Dorsolateral prefrontal cortex (tissue), 122 donors: ENCODE measurements at places on chromosomes 7 and 10.

DNA sequence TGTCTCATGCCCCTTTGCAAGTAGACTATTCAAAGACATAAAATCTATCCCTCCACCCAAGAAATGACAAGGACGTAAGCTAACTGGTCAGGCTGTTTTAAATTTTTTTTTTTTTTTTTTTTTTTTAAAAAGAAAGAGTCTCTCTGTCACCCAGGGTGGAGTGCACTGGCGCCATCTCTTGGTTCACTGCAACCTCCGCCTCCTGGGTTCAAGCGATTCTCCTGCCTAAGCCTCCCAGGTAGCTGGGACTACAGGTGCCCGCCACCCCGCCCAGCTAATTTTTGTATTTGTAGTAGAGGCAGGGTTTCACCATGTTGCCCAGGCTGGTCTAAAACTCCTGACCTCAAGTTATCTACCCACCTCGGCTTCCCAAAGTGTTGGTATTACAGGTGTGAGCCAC lies 11.2 kb downstream of the TRA2A start:
- DNase-seq: no peak

- DNase-seq: no peak
Observed at GRCh38 chr7:54556121-54556520, 13.9 kb downstream of the VSTM2A start.

- DNase-seq: no peak
Observed at GRCh38 chr10:10989669-10990068, 28.0 kb upstream of the CELF2 start.

- DNase-seq: no peak
Observed at GRCh38 chr10:35636956-35637355, 5.1 kb downstream of the FZD8 start.

DNA sequence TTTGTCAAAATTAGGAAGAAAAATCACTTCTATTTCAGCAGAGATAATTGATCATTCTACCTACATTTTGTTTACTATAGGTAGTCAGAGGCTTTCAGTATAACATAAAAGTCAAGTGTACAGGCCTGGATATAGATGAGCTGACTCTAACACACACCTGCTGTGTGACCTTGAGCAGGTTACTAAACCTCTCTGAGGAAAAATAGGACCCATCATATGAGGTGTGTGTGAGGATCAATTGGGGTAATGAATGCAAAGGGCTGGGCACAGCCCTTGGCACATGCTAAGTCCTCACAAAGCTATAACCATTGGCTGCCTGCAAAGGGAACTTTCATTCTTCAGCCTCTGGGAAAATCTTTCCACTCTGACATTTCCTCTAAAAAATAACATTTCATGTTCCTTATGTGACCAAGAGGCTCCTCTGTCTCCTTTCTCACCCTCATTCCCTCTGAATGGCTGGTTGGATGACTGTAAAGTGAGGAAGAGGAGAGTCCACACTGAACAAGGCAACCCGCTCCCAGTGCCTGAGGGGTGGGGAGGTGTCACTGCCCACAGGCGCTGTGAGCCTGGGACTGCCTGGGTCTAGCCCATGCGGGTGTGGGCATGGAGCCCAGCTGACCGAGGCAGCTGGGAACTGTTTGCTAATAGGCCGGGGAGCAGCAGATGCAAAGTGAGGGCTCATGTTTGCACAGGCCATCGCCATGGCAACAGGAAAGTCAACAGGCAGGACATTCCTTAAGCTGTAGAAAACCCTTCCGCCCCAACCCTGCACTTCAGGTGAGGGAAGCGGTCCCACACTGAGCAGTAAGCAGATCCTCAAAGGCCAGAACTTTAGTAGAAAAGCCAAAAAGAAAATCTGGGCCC lies 36.8 kb downstream of the MYOF start:
- DNase-seq: no peak

GRCh38 chr7:100914208-100914878 lies 18.7 kb upstream of the ACHE start:
- DNase-seq: no peak

GRCh38 chr10:63237396-63237795 lies 104.3 kb downstream of the NRBF2 start:
- no peak for DNase-seq

DNA sequence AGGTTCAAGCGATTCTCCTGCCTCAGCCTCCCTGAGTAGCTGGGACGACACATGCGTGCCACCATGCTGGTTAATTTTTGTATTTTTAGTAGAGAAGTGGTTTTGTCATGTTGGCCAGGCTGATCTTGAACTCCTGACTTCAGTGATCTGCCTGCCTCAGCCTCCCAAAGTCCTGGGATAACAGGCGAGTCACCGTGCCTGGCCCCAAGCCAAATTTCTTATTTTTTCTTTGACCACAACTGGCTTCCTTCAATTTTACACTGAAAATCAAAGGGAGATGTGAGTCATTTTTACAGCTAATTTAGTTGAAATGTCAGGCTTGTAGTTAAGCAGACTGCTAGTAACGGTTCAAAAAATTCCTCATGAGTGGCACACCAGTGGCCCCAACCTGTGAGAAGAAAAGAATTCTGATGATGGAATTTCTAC lies 7.8 kb downstream of the RNF216 start:
- DNase-seq: no peak

DNA sequence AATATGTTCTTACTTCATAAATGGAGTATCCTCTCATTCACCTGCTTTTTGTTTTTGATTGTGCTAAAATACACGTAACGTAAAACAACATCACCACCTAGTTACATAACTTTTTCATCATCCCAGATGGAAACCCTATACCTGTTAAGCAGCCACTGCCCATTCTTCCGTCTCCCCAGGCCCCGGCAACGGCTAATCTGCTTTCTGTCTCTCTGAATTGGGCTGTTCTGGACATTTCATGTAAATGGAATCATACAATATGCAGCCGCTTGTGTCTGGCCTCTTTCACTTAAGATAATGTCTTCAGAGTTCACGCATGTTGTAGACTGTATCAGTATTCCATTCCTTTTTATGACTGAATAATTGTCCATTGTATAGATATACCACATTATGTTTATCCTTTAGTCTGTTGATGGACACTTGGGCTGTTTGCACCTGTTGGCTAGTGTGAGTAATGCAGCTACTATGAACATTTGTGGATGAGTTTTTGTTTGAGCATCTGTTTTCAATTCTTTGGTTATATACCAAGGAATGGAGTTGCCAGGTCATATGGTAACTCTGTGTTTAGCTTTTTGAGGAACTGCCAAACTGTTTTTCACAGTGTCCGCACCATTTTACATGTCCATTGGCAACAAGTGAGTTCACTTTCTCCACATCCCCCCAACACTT lies 14.1 kb upstream of the SUN1 start:
- no peak for DNase-seq

DNA sequence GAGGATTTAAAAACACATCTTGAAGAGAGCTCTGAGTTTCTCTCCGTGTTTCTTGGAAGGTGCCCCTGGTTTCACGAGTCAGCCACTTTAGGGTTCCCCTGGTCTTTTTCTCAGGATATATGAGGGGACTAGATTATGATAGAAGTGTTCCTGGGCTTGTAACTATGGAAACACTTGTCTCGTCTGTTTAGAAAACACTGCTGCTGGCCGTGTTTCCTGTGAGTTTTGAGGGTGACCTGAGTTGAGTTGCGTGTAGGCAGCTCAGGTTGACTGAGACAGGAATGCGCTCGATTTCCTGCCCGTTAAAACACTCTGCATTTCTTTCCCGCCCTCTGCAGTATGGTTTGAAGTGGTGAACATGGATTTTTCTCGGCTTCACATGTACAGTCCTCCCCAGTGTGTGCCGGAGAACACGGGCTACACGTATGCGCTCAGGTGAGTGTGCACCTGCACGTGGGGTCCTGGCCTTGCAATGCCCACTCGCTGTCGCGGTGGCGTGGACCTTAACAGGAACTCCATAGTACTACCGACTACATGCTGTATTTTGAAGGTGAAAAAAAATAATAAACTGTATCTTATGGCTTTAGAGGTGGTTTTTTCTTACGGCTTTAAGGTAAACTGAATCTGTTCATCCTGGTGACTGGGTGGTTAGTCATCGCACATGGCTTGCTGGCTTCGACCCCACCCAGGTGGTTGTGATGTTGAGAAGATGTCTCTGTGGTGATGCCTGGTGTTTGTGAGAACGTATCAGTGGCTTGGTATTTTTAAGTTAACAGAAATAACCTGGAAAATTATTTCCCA lies at the start of gene SUN1:
SUN1 (plus strand) TSS at position 310 of the 801 bp plus-strand sequence; CDS start at position 359, 49 bp downstream.
- DNase-seq: no peak

DNA sequence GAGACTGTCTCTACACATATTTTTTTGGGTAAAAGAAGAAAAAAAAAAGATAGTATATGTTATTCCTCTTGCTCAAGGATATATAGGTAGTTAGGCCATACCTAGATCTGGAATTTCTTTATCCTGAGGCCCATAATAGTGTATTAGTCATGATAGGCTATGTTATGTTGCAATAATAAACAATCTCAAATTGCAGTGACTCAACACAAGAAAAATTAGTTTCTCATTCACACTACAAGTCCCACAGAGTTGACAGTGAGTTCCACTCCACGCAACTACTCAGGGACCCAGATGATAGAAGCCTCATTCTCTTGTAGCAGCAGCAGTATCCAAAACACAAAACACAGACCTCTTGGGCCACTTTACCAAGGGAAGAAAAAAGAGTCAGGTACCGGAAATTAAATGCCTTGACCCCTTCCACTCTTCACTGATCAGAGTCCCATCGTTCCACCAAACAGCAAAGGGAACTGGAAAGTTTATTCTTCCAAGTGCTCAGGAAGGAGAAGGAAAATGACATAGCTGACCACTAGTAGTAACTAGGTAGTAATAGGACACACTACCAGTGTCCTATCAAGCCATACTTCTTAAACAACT lies 7.4 kb upstream of the C10orf67 start:
- DNase-seq: no peak

DNA sequence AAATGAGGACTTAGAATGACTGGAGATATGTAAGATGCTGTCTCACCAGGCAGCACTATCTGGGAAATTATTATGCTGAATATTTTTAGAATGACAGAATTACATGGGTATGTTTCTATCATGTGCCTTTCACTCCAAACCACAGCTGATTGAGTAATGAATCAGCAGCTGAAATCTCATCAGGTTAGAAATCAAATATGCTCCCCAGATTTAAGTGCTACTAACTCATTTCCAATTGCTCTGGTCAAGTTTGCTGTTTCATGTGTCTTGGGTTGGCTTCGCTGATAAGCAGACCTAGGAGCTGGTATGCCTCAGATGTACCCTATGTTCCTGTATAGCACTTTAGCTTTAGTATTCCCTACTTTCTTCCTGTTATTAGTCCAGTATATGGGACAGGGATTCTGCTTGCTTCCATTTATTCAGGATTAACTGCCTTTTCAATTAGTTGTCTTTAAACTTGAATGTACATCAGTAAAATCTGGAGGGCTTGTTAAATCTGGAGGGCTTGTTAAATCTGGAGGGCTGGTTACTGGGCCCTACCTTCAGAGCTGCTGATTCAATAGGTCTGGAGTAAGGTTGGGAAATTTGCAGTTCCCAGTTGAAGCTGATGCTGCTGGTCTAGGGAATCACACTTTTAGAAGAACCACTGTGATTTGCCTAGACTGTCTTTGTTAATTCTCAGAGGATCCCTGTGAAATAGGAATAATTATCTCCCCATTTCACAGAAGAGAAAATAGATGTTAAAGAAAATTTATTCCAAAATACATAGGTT lies 172.9 kb downstream of the DKK1 start:
- no peak for DNase-seq

DNA sequence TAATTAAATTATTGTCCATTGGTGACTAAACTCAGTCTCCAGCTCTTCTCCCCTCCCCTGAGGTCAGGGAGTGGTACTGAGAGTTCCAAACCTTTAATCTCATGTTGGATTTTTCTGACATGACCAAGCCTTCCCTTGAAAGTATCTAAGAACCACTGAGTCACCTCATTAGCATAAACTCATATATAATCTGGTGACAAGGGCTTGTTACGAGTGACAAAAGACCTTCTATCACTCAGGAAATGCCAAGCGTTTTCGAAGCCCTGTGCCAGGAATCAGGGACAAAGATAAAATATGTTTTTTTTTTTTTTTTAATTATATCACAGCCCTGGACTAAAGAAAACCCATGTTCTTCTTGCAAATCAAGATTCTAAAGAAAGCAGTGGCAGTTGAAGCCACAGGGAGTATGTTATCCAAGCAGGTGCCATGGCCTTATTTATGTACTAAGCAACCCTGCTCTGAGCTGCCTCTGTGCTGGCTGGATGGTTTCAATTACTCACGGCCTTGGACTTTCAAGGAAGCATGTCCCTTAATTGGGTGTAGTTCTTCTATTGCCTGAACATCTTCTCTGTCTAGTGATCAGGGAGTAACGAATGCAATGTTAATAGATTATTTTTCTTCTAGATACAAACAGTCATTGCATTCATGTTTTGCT lies 169.0 kb upstream of the PRKCQ start:
- DNase-seq: no peak

DNA sequence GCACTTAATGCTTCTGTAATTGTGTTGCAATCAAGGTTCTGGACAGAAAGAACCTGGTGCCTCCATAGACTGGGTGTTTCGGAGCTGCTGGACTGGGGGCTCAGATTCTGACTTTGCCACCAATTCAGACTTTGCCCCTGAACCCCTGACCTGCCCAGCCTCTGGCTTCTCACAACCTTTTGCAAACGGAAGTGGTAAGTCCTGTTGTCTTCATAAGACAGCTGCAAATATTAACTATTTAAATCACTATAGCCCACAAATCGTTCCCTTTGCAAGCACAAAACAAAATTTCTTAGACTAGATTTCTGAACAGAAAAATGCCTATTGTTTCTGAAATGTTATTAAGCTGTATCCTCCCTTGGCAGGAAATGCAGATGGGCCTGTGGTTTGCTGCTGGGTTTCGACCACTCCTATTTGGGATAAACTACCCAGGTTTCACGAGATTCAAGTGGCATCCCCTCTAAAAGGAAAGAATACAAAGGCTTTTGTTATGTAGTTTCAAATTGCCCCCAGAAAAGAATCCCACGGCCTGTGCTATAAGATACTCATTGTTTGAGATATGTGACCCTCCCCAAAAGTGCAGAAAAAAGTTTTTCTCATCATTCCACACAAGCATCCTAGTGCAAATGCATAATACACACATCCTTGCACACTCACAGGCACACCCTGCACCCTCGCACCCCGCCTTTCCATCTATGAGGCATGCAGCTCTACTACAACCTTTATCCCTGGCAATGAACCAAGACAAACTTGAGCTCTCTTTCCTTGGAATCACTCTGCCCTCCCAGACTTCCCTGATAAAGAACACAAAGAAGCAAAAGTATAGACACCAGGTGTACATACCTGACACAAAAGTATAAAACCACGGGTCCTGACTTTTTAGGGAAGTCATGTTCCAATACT lies 209.1 kb downstream of the PRPF18 start:
- DNase-seq: no peak

GRCh38 chr10:7886056-7886455 lies 67.8 kb downstream of the TAF3 start:
- DNase-seq: no peak

DNA sequence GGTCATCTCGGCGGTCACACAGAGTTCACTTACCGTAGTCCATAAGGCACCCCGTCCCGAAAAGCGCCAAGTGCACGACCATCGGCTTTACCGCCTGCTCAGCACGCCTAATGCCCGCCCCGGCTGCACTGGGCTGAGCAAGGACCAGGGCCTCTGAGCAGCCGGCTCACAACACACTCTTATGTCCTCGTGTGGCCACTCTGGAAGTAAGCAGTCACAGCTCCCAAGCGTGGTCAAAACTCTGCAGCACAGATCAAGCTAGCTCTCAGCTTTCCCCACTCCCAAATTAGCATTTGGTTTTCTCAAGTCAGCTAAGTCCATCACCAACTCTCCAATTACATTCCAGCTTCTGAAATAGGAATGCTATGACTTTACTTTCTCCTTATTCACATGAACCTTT lies 57.7 kb downstream of the MAD1L1 start:
- DNase-seq: no peak

- no peak for DNase-seq
Observed at GRCh38 chr10:91758303-91759146, 39.7 kb upstream of the TNKS2 start.

GRCh38 chr10:51176976-51177695 lies 102.8 kb downstream of the PRKG1 start:
- no peak for DNase-seq
